DND-41 (cell line): ENCODE measurements at places on chromosomes 6 and 20.
A peak's percentile ranks its signal among the peaks of the same experiment; 100 is the strongest.

GRCh38 chr6:1868561-1869261, 259.0 kb downstream of the FOXC1 start:
- no peak for DNase-seq
- H3K4me1 ChIP-seq = no peaks in the 10 kb centered on the region
- H3K36me3 ChIP-seq = no peaks in the 10 kb centered on the region
- H3K27ac ChIP-seq = no peak overlapping the region
- H3K4me3 ChIP-seq = no peak overlapping the region
- H3K27me3 ChIP-seq = no peaks in the 10 kb centered on the region

DNA sequence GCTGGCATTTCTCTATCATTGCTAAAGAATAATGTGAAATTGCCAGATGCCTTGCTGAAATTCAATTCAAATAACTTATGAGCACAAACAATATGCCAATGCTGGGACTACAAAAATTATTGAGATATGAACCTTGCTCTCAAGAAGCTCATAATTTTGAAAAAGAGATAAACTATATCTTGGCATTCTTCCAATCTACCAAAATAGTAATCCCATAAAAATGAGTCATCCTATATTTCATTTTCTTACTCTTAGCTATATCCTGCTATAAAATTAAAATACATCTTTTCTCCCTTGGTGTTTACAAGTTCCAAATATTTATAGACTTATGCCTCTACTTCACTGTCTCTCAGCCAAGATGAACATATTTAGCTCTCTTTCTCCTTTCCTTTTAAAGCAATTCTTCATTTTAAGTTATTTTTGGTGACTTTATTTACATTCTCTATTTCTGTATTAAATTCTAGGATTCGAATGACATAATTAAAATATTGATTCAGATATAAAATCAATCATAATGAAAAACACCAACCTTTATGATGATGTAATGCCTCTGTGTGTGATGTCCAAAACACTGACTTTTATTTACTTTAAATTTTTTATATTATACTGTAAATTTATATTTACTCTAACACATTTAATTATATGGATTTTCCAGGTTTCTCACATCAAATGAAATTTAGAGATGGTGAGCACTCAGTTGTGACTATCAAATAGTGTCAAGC, 152.6 kb downstream of the CDK19 start:
- H3K36me3 ChIP-seq = peaks cover 28% of the 10 kb centered on the region; the same call in 1 of the 2 replicates
- no peaks in the 10 kb centered on the region for H3K4me1 ChIP-seq
- no peak overlapping the region for H3K27ac ChIP-seq
- DNase-seq = no peak

DNA sequence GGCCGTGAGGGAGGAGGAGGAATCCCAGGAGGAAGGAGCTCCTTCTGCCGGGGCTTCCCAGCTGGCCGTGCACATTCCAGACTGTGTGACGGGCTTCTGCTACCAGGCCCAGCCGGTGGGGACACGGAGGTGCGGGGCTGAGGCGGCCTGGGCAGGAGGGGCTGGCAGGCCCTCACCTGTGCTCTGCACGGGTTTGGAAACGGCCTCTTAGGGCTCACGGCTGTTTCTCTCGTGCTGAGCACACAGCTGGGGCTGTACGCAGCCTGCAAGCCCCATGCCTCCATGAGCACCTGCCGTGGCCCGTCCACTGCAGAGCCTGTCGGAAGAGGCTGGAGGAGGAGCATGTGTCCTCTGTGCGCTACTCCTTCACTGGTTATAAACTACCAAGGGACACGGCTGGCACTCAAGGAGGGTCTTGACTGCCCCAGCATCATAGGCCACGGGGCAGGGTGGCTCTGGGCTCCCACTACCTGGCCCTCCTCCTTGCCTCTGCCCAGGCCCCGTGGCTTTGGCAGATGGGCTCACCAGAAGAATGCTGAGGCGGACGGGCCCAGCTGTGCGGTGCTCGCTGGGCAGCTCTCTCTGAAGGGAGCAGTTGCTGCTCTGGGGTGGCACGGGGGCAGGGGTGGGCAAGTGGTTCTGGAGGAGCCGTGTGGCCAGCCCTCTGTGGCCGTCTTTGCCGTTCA, 15.8 kb downstream of the NPEPL1 start:
- no peak overlapping the region for H3K4me3 ChIP-seq
- no peak overlapping the region for H3K27ac ChIP-seq
- H3K4me1 ChIP-seq = no peaks in the 10 kb centered on the region
- no peak for DNase-seq

- DNase-seq = no peak
- no peaks in the 10 kb centered on the region for H3K4me1 ChIP-seq
- no peak overlapping the region for H3K27ac ChIP-seq
- H3K4me3 ChIP-seq = no peak overlapping the region
- H3K36me3 ChIP-seq = no peaks in the 10 kb centered on the region
Measured at GRCh38 chr6:156191895-156192294, 585.3 kb upstream of the ARID1B start.

GRCh38 chr20:462199-462991, at the start of gene TBC1D20:
TSS of gene TBC1D20 (minus strand) at chr20:462533. CDS start at chr20:462405, 128 bp downstream.
- peak; percentile 90 for DNase-seq
- H3K27me3 ChIP-seq = no peaks in the 10 kb centered on the region
- peak within 1 kb of the TSS; percentile 79 for H3K27ac ChIP-seq
- peaks cover 36% of the 10 kb centered on the region for H3K4me1 ChIP-seq
- H3K4me3 ChIP-seq = peak within 1 kb of the TSS; percentile 78

DNA sequence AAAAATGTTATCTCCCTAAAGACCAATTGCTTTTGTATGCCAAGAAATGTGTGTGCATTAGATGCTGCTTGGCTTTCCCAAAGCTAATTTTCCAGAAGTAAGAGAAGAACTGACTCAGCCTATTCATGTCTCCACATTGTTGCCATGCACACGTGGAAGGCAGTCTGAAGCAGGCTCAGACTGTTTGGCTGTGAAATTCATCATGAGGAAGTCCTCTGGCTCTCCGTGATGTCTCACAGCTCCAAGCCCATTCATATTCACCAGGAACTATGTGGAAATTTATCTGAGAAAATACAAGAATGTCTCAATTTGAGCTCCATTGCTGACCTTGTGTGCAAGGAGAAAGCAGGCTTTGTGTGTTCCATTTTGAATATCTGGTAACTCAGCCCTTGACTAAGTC, 1022.2 kb upstream of the GJE1 start:
- H3K27me3 ChIP-seq = no peaks in the 10 kb centered on the region
- H3K4me3 ChIP-seq = no peak overlapping the region
- DNase-seq = no peak
- no peaks in the 10 kb centered on the region for H3K36me3 ChIP-seq

- no peak overlapping the region for H3K4me3 ChIP-seq
- H3K4me1 ChIP-seq = no peaks in the 10 kb centered on the region; the same call in 1 of the 2 replicates
- DNase-seq = no peak
- H3K27ac ChIP-seq = peak overlapping the region; percentile 45
Measured at GRCh38 chr20:44625361-44625760, 26.1 kb downstream of the ADA start.

DNA sequence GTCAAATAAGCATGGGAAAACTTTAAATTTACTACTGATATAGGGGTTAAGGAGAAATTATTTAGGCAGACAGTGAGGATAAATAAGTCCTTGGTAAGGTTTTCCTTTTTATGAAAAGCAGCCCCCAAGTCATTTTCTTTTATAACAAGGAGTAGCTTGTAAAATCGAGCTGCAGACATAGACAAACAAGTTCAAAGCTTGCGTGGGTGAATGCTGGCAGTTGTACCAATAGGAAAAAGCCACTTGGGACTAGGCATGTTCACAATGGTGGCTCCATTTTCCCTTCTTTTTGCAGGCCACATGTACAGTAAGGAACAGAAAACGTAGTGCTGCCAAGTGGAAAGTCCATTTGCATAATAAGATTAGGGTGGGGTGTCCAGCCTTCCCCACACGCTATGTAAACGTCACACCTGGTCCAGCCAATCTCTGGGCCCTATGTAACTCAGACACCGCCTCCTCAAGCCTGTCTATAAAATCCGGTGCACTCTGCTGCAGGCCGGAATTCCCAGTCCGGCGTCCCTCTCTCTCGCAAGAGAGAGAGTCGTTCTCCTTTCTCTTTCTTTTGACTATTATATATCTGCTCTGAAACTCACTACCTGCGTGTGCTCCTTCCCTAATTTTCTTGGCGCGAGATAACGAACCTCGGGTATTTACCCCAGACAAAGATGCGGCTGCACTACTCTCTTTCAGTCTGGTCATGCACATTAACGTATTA, 217.1 kb upstream of the MAN1A1 start:
- no peaks in the 10 kb centered on the region for H3K27me3 ChIP-seq
- no peaks in the 10 kb centered on the region for H3K4me1 ChIP-seq
- H3K36me3 ChIP-seq = no peaks in the 10 kb centered on the region
- H3K27ac ChIP-seq = no peak overlapping the region
- no peak for DNase-seq

DNA sequence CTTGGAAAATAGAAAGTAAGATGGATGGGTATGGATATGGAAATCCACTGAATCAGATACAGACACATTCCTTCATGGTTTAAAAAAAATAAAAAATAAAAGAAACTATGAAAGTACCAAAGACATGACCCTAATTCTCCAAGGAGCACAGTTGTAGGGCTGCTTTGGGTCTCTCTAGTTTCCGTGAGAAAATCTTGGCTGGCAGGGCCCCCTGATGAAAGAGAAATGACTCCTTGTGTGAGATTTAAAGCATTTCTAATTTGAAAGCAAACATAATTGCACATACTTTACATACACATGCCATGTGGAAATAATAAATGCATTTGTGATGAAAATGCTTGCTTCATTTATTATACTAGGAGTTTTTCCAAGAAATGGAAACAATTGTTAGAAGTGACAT, 593.9 kb upstream of the BTBD3 start:
- no peak for DNase-seq
- H3K27ac ChIP-seq = no peak overlapping the region
- no peaks in the 10 kb centered on the region for H3K27me3 ChIP-seq
- H3K36me3 ChIP-seq = no peaks in the 10 kb centered on the region
- no peak overlapping the region for H3K4me3 ChIP-seq
- H3K4me1 ChIP-seq = no peaks in the 10 kb centered on the region
